ENCODE measurements at places on chromosomes 4 and X.

DNA sequence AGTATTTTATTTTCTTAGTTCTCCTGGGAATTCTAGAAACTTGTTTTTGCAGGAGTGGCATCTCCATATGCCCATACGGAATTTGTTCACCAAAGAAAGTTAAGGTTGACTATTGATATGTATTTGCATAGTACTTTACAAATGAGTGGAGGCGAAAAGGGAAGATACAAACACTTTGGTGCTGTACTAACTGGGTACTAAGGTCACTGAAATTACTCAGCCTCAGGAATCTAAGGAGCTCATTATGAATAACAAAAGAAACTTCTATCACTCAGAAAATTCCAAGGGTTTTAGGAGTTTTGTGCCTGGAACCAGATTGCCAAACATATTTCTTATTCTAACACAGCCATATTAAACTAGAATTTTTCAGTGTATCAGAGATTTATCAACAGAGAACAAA is 27.4 kb upstream of the TMPRSS11B start:
- no peak for DNase-seq
- H3K27ac ChIP-seq, result no peak overlapping the region
- H3K36me3 ChIP-seq, result no peaks in the 10 kb centered on the region
- H3K27me3 ChIP-seq, result no peaks in the 10 kb centered on the region
- H3K4me3 ChIP-seq, result no peak overlapping the region
- H3K4me1 ChIP-seq, result no peaks in the 10 kb centered on the region

DNA sequence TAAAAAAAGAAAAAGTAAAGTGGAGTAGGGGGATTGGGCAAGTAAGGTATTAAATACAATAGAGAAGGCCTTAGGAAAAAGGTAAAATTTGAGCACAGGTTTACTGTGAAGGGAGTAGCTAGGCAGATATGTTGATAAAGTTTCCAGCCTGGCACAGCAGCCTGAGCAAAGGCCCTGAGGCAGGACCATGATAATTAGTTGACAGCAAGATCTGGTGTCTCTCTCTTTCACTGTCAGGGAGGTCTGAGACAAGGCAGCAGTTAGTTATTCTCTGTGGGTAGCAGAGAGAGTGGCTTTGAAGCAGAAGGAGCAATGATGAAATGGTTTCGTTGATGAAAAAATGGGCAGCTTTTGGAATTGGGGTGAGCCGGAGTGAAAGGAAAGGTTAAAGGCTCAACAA is 119.5 kb downstream of the KDR start:
- no peaks in the 10 kb centered on the region for H3K36me3 ChIP-seq
- peaks cover 7% of the 10 kb centered on the region for H3K4me1 ChIP-seq
- DNase-seq, result no peak
- no peak overlapping the region for H3K27ac ChIP-seq

DNA sequence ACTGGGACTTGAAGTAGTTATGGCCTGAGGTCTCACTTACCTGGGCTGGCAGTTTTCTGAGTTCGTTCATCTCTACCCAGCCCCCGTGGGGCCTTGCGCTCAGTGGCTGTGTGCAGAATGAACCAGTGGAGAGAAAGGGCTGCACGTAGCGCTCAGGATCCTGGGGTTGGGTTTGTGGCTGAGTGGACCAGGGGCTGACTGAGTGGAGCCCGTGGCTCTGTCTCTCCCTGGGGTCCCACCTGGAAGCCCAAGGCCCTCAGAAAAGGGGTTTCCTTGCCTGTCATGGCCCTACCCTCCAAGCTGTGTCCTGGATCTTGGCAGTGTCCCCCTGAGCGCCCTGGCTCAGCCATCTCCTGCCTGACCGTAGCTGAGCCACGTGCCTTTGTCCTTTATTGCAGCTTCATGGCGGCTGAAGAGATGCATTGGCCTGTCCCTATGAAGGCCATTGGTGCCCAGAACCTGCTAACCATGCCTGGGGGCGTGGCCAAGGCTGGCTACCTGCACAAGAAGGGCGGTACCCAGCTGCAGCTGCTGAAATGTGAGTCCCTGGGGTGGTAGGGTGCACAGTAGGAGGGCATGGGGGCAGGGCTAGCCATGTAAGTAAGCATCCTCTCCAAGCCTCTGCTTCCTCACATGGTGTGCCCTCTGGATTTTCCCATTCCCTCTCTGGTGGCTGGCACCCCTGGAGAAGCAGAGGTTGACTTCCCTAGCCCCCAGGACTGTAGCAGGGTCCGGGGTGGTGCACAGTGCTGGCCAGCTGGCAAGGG is 23.2 kb upstream of the ADD1 start:
- no peaks in the 10 kb centered on the region for H3K27me3 ChIP-seq
- no peak overlapping the region for H3K4me3 ChIP-seq
- DNase-seq, result no peak
- no peak overlapping the region for H3K27ac ChIP-seq

- H3K4me1 ChIP-seq, result peaks cover 54% of the 10 kb centered on the region
- no peak for DNase-seq
- H3K36me3 ChIP-seq, result no peaks in the 10 kb centered on the region
- H3K27me3 ChIP-seq, result no peaks in the 10 kb centered on the region
These were observed 143.6 kb downstream of the APBB2 start for GRCh38 chr4:41070516-41071281.

DNA sequence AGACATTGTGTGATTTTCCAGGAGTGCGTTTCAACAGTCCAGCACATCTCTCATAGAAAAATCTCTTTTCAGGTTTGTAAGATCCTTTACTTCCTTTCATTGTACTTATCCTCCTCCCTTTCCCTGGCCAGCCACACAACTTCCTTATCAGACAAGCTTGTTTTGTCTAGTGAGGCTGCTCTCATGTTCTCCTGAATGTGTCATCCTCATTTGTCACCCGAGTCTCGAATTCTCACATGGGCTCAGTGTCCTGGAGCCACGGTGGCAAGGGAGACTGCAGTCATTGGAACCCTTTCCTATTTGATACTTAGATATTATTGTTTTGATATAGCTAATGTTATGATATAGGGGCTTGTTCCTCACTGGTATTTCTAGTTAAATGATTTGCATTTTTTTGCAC is 16.9 kb downstream of the SYNPO2 start:
- peak overlapping the region; percentile 81 for H3K27ac ChIP-seq
- no peaks in the 10 kb centered on the region for H3K36me3 ChIP-seq
- H3K4me1 ChIP-seq, result peaks cover 65% of the 10 kb centered on the region

DNA sequence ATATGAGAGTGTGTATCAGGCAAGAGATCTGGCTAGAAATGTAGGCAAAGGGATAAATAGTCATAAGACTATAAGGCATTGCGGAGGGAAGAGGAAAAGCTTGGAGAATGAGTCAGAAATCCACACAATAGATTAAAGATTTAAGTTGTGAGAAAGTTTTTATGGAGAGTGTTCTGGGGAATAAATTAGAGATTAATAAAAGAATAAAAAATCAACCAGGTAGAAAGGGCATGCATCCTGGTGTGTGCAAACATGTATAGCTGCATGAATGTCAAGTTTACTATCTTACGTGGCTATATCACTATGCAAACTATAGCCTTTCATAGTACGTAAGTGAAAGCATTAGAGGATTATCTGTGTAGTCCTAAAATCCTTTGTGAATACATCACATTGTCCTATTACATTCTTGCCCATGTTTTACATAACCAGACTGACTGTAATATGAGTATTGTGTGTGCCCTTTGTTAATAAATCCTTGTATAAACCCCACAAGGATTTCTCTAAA is 36.9 kb downstream of the SNCA start:
- H3K4me1 ChIP-seq, result no peaks in the 10 kb centered on the region
- no peaks in the 10 kb centered on the region for H3K36me3 ChIP-seq
- DNase-seq, result no peak
- no peak overlapping the region for H3K4me3 ChIP-seq

- peak overlapping the region; percentile 80 for H3K4me3 ChIP-seq
- no peaks in the 10 kb centered on the region for H3K27me3 ChIP-seq
- H3K36me3 ChIP-seq, result no peaks in the 10 kb centered on the region
- H3K27ac ChIP-seq, result no peak overlapping the region
- no peak for DNase-seq
These were observed 835 bp downstream of the TMEM185A start for GRCh38 chrX:149630681-149631233.

DNA sequence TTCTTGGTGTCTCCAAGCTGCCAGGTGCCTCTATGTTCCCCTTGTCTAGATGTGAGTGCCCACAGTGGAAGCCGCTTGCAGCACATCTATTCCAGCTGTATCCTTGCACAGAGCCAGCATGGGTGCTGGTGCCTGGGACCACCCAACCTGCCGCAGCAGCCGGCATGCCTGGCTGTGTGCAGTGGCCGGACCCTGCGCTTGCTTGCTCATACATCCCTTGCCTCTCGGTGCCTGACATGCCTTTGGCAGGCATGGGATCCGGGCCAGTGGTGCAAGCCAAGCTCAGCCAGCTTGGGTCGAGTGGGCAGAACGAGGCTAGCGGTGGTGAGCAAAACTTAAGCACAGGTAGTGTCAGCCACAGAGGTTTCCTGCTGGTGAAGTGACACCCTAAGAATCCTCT is 355.1 kb downstream of the TLL1 start:
- no peaks in the 10 kb centered on the region for H3K36me3 ChIP-seq
- no peaks in the 10 kb centered on the region for H3K27me3 ChIP-seq
- H3K27ac ChIP-seq, result no peak overlapping the region

DNA sequence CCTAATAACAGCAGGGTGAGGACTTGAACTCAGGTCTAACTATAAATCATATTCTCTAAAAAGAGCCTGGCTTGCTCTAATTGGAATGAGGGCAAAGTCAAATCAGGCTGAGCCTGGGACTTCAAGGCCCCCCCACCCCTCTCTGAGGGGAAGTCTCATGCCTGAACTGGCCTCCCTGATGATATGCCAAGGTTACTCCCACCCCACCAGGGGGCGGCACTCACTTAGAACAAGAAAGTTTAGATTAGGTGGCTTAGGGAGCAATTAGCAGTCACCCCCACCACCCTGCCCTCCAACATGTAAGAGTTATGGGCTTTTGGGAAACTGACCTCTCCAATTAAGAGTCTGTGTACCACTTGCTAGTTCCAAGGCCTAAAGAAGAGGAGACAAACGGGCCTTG is 2.7 kb downstream of the FOXO4 start:
- H3K36me3 ChIP-seq, result no peaks in the 10 kb centered on the region
- H3K4me1 ChIP-seq, result peaks cover 4% of the 10 kb centered on the region
- DNase-seq, result peak; percentile 15

GRCh38 chrX:18707426-18708049 is at the start of gene PPEF1:
PPEF1 (plus strand) TSS chrX:18707645; CDS start chrX:18707781, 136 bp downstream.
- H3K4me1 ChIP-seq, result no peaks in the 10 kb centered on the region
- H3K27ac ChIP-seq, result no peak within 1 kb of the TSS
- no peak within 1 kb of the TSS for H3K4me3 ChIP-seq

- H3K27ac ChIP-seq, result no peak overlapping the region
- no peak for DNase-seq
- no peaks in the 10 kb centered on the region for H3K27me3 ChIP-seq
- H3K4me1 ChIP-seq, result peaks cover 16% of the 10 kb centered on the region
These were observed 4.9 kb upstream of the BCOR start for GRCh38 chrX:40102393-40103381.

DNA sequence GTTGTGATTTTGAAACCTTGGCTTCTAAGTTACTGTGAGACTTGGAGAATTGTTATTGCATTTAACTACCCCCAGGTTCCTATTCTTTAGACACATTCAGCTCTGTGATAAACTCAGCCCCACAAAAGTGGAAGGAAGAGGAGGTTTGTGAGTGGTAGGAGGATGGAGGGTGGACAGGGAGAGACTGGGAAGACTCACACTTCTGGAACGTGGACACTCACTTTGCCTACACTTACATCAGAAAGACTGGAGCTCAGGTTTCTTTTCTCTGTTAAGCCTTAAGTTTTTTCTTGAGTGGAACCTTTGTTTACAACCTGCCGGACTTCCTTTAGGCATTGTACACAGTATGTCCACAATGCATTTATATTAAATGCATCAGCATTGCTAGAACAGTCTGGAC is 99.0 kb downstream of the AREG start:
- H3K27me3 ChIP-seq, result no peaks in the 10 kb centered on the region
- H3K36me3 ChIP-seq, result no peaks in the 10 kb centered on the region
- peaks cover 2% of the 10 kb centered on the region for H3K4me1 ChIP-seq
- H3K27ac ChIP-seq, result no peak overlapping the region
- DNase-seq, result no peak

DNA sequence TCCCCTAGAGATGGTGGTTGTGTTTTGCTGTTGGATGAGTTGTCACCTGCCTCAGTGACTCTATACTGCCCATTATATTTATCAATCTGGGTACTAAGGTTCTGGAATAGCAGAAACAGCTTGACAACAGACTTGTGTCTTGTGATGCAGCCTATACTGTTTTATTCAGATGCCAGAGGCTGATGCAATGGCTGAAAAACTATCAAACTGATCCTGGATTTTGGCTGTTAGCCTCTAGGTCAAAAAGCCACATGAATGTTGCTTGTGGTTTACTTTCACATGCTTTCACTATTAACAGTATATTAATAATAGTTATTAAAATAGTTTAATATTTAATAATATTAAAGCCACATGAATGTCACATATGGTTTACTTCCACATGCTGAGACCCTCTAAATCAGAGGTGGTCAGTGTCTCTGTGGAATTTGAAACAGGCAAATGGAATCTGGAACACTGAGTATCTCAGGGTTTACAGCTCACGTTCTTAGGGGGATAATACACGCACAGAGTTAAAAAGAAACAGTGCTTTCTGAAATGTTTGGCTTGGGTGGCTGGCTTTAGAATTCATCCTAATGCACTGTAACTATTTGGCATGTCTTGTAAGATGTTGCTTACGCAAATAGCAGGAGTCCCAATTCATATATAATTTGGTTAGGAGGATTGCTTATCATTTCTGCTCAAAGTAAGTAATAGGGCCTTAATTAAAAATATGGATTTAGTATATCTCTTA is 82.5 kb upstream of the LCORL start:
- no peak overlapping the region for H3K27ac ChIP-seq
- no peak overlapping the region for H3K4me3 ChIP-seq
- no peaks in the 10 kb centered on the region for H3K27me3 ChIP-seq
- no peaks in the 10 kb centered on the region for H3K36me3 ChIP-seq
- no peaks in the 10 kb centered on the region for H3K4me1 ChIP-seq

GRCh38 chr4:8710416-8710815 is 117.9 kb downstream of the CPZ start:
- H3K27ac ChIP-seq, result no peak overlapping the region
- DNase-seq, result no peak
- no peaks in the 10 kb centered on the region for H3K36me3 ChIP-seq

GRCh38 chrX:86102341-86102740 is 45.9 kb upstream of the DACH2 start:
- H3K36me3 ChIP-seq, result no peaks in the 10 kb centered on the region
- H3K4me3 ChIP-seq, result no peak overlapping the region
- no peaks in the 10 kb centered on the region for H3K27me3 ChIP-seq
- no peak overlapping the region for H3K27ac ChIP-seq
- H3K4me1 ChIP-seq, result no peaks in the 10 kb centered on the region
- DNase-seq, result no peak

GRCh38 chrX:20789103-20789502 is 522.4 kb upstream of the RPS6KA3 start:
- no peak for DNase-seq
- H3K36me3 ChIP-seq, result no peaks in the 10 kb centered on the region
- H3K27me3 ChIP-seq, result no peaks in the 10 kb centered on the region
- H3K4me3 ChIP-seq, result no peak overlapping the region

All from thoracic aorta (tissue), 2 donors.